ENCODE measurements at places on chromosomes 12 and 14.

GRCh38 chr12:52812073-52812400, 1.9 kb downstream of the KRT4 start:
- no peak for DNase-seq

- DNase-seq, result no peak
These were observed 83.5 kb downstream of the PAPOLA start for GRCh38 chr14:96585672-96586013.

- DNase-seq, result no peak
These were observed 13.2 kb downstream of the ACTR10 start for GRCh38 chr14:58213176-58213575.

DNA sequence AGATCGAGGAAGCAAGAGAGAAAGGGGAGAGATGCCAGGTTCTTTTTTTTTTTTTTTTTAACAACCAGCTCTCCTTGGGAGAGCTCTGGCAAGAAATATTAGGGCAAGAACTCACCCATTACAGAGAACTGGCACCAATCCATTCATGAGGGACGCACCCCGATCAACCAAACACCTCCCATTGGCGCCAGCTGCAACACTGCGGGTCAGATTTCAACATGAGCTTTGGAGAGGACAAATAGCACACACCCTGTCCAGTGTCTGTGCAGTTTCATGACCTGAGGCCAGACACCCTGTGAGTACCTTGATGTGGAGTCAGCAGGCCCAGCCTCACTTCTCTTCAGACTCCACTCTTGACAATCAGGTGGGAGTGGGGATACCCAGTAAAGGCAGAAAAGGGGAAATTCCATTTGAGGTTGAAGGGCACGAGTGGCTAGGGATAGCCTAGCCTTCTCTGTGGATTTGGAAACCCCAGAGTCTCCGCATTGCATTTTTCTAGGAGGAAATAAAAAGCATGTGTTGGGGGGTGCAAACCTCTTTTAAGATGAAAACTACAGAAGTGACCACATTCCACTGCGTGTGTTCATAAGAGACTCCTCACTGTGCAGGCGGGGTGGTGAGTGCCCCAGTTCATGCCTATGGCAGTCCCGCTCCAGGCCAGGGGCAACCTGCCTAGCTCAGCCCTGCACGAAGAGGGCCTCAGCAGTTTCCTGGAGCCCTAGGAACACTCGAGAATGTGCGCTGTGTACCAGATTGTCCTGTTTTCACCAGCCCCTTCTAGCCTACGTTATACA, 42.4 kb upstream of the GPATCH2L start:
- no peak for DNase-seq

- DNase-seq, result no peak
These were observed 39.0 kb downstream of the ITPK1 start for GRCh38 chr14:93076755-93077154.

- DNase-seq, result no peak
These were observed 34.9 kb downstream of the LIMA1 start for GRCh38 chr12:50248411-50248810.

DNA sequence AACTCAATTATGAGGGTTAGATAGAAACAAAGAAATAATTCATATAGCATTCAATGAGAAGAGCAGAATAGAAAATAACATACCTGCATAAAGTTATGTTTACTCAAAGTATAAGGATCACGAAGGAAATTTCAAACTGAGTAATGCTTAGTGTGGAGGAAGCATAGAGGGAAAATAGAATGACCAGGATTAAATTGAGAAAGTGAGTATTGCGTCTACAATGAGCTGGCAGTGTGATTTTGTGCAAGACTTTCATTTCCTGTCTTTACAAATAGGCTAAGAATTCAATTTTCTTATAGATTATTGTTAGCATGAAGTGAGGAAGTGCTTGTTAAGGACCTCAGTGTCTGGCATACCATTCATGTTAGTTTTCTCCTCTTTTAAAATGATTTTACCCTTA, 12.0 kb downstream of the ADGRD1 start:
- DNase-seq, result no peak

DNA sequence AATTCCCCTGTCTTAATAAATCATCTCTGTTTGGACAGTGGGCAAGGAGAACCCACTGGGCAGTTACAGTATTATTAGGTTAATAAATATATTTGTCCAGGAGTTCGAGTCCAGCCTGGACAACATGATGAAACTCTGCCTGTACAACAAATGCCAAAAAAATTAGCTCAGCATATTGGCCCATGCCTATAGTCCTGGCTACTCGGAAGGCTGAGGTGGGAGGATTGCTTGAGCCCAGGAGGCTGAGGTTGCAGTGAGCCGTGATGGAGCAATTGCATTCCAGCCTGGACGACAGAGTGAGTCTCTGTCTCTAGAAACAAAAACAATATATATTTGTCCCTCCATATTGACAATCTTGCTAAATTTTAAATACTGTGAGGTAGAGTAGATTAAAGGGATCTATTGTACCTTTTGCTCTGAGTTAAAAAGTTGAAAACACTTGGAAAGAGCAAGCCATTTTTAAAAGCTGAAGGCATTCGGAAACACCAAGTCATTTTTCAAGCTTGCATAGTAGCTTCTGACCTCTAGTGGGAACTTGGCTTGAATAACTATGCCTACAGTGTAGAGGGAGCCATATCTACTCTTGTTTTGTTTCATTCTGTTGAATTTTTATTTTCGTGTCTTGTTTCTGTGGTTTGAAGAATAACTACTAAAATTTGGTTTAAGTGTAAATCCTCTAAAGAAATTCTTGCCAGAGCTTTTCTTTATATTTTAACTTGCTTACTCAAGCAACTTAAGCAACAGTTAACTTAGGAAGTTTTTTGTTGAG, 14.6 kb upstream of the EEA1 start:
- DNase-seq, result no peak

DNA sequence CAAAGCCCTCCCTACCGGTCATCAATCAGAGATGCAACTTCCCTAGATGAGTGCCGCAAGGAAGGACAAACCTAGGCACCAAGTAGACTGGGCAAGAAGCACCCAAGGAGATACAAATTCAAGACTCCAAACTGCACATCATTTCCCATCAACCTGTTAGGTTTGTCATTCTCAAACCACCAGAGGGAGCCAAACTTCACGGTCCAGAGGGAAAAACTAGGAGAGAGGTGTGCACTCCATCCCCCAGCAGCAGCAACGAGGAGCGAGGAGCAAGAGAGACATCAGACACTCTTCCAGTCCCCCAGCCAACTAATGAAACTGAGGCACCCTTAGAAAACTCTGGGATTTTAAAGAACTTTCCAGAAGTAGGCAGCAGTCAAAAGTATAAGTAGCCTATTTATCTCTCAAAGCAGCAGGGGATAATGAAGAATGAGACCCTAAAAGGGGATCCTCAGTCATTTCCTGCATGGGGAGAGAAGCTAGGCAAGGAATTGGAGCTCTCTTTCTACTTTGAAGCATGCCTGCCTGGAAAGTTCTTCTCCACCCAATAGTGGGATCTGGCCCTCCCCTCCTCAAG, 37.0 kb upstream of the NT5DC3 start:
- DNase-seq, result peak; percentile 18

DNA sequence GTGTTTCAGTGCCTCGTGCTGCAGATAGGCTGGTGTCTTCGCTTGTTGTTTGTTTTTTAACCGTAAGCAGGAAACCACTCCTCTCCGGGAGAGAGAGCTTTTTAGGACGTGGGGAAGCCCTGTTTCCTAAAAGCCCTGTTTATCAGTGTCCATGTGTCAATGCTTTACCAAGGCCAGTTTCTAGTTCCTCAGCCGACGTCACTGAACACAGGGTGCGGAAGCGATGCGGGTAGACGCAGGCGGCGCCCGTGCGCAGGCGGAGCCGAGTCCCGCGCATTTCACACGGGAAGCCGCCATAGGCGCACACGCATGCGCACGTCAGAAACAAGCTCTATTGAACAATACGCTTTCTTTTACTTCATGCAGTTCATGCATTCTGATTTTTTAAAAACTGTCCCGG, 79.8 kb downstream of the GLT1D1 start:
- no peak for DNase-seq

- DNase-seq, result no peak
These were observed 20.5 kb downstream of the UBC start for GRCh38 chr12:124893792-124894516.

DNA sequence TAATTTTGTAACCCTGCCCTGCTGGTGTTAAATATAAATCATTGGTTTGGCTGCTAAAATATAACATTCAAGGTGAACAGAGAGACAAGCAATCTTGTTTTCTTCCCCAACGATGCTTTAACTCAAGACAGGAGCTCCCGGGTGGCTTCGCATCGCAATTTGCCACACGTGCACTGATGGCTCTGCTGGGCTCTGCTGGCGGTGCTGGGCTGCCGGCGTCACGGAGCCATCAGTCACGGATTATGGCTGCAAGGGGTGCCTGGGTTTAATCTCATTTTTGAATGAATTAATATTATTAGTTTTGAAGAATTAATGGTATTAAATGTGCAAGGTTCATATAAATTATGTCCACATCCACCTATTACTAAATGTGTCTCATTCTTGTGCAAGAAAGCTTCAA, 44.9 kb upstream of the TMEM260 start:
- DNase-seq, result no peak

DNA sequence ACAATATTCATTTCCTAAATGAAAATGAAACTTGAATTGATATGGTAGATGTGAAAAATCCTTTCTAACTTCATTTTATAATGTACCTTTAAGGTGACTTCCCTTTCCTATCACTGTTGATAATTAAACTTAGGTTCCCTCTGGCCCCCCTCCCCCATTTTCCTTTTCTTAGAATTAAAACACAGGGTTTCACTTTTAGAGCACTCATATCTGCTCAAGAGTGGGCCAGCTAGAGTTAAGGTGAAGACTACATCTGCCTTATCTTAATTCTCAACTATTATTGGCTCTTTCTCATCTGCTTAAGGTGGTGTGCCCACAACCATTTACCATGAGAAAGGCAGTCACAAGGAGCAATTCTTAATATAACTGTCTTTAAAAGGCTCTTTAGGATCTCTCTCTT, 49.7 kb downstream of the LIN52 start:
- no peak for DNase-seq

DNA sequence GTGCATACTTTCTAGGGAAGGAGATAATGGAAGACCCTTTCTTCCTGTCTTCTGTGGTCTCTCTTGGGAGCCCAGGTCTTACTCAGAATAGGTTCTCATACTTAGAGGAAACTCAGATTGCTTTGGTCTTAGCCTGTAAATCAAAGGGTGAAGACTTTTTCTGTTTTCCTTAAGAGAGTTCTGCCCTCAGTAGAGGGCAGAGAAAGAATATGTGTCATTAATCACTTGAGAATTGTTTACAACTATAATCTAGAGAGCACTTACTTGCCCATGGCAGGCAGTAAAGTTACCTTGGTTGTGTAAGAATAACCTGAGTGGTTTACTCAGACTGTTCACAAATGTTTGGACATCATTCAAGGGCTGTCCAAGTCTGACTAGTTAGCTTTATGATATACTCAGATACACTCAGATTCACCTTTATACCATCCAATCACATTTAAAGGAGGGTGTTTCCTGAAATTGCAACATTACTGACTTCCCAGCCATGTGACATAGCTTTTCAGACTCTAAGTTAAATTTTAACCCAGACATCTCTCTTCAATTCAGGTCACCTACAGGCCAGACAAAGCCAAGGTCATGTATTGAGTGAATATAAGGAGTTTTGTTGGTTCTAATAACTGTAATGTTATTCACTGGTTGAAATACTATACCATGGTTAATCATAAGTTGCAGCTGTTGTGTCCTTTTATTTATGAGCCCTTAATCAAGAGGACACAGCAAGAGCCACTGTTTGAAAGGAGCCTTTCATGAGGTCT, 372.2 kb downstream of the RAD51B start:
- DNase-seq, result no peak

DNA sequence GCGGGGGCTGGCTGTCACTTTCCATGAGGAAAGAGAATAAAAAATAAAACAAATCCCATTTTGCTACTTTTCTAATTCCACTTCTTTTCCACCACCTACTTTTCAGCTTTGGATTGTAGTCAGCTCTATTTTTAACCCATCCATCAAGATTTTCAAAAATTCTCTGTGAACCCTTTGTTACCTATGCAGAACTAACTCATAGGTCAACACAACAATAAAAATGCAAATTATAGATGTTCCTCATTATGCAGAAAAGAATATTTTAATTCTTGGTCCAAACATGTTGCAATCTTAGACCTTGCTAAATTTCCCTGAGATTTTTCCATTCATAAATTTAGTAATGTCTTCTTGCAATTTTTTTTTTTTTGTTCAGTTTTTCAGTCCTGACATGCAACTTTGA, 454.5 kb downstream of the ADAMTS20 start:
- DNase-seq, result no peak

DNA sequence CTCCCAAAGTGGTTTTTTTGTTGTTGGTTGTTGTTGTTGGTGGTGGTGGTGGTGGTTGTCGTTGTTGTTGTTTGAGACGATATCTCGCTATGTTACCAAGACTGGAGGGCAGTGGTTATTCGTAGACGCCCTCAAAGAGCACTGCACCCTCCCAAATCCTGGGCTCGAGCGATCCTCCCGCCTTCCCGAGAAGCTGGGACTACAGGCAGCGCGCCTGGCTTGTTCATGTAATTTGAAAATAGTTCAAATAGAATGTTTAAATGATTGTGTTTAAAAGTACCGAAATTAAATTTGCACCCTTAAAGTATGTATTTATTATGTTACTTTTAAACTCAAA, 439 bp upstream of the ANAPC5 start:
- no peak for DNase-seq

DNA sequence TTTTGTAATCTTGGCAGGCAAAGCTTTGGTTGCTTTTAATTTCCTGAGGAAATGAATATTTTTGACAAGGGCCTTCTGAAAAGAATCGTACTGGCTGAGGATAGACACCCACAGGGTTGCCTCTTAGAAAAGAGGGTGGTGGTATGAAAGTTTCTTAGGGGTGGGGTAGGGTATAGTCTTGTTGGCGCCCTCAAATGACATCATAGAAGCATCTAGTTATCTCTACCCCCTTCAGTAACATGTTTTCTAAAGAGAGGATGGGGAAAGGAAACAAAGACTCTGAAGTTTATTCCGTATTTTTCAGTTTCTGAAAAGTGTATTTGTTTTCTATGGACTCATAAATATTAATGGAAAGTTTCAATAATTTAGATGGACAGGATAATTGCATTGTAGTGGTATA, 13.7 kb downstream of the PRKCH start:
- no peak for DNase-seq

- no peak for DNase-seq
These were observed 48.8 kb upstream of the HIF1A start for GRCh38 chr14:61646366-61647116.

- DNase-seq, result peak; percentile 34
These were observed 84.1 kb upstream of the RESF1 start for GRCh38 chr12:31874961-31875608.

- no peak for DNase-seq
These were observed 70.2 kb downstream of the BAZ1A start for GRCh38 chr14:34804933-34805332.

Measured in stimulated activated CD4-positive, alpha-beta T cell treated with anti-CD3 and anti-CD28 coated beads, Interleukin-1b, Interleukin-23, amount 100 ng/mL, for 1 hour (primary cell).